Retinal pigment epithelial cell (primary cell): ENCODE measurements at places on chromosomes 2 and 18.
A peak's percentile ranks its signal among the peaks of the same experiment; 100 is the strongest.

- DNase-seq, result no peak
Measured at GRCh38 chr18:75473316-75473715, 45.8 kb upstream of the SMIM21 start.

GRCh38 chr18:74918276-74918790 is 290.6 kb downstream of the PTGR3 start:
- DNase-seq, result no peak

- DNase-seq, result no peak
Measured at GRCh38 chr2:39881494-39881893, 102.4 kb upstream of the THUMPD2 start.

- no peak for DNase-seq
Measured at GRCh38 chr2:226780431-226780830, 19.2 kb downstream of the IRS1 start.

GRCh38 chr18:10131081-10131459 is 217.3 kb downstream of the VAPA start:
- DNase-seq, result no peak

DNA sequence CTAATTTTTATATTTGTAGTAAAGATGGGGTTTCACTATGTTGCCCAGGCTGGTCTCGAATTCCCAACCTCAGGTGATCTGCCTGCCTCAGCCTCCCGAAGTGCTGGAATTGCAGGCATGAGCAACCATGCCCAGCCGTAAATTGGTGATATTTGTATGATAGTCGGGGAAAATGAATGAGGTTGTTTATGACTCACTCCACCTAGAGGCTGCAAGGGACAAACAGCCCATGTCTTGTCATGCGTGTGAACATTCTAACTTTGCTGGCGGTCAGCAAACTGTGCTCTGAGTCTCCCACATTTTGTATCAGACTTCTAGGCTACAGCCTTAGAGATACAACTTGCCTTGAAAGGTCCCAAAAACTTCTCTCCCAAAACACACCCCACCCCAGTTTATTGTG is 133.5 kb upstream of the DTNA start:
- no peak for DNase-seq

DNA sequence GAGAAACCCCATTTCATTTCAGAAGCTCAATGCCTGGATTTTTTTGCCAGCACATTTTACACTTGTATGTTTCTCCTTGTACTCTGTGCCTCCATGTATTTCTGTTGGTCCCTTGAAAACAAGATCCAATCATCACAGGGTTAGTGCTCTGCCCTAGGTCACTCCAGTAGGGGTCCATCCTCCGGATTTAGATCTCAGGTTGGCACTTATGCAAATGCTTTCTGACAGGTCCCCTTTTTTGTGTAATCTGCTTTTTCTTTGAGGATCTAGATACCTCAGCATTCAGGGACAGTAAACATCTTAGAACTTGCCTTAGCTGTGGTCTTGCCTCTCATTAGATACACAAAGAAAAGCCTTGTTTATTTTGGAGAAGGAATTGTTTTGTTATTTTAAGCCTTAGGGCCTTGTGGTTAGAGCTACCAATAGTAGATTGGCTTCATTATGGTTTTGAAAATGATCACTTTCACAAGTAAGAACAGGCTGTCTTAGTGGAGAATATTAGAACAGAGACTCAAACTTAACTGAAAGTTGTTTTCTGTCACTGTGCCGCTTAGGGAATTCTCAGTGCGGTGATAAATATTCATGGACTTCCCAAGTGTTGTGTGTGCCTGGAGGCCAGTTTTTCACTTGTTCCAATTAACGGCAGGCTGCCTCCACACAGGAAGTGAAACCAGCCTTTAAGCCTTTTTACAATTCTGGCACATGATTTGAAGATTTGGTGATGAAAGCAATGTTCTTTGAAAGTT is 7.8 kb downstream of the MERTK start:
- DNase-seq, result no peak

DNA sequence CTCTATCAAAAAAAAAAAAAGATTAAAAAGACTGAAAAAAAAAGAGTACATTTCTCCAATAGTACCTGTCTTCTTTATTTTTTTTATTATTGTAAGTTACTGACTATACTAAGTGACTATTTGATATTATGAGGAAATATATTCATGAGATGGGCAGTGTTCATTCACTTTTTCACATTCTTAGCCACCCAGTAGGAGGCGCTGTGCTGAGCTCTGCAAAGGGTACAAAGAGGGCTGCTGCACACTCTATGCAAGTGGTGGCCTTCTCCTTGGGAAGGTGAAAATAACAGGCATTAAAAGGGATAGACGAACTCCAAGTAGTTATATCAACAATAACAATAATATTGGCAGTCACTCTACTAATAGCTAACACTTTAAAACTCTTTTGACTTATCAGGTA is 1034.9 kb upstream of the FANCL start:
- DNase-seq, result no peak

GRCh38 chr2:14536976-14537375 is 95.5 kb upstream of the LRATD1 start:
- no peak for DNase-seq

GRCh38 chr2:240350696-240351087 is 84.8 kb upstream of the GPC1 start:
- DNase-seq, result no peak

DNA sequence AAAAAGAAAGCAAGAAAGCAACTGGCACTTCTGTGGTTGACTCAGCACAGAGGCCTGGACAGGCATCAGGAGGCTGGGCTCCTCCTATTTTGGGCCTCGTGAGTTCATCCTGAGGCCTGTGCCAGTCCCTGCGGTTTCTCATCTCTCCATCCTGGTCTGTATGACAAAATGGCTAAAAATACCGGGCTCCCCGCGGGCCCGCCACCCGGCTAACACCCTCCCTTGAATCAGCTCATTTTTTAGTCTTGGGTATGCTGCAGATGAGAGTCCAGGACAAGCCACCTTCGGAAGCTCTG is 62.3 kb upstream of the YWHAQ start:
- peak; percentile 46 for DNase-seq

GRCh38 chr2:73868204-73868978 is 24.4 kb upstream of the ACTG2 start:
- DNase-seq, result no peak

DNA sequence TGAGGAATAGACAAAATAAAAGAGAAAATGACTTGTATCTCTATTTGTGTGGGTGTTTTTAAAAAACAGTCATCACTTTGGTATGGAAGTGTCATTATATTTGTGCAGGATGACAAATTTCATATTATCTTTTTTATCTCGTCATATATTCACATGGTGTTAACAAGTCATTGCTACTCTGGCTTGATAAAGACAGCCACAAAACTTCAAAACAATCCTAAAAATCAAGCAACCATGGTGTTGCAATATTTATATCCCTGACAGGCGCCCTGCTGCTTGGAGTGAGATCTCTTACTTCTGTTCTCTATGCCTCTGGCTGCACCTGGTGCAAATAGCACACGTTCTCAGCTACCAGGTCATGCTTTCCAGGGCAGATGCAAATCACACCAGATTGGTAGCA is 278.0 kb upstream of the EPHA4 start:
- no peak for DNase-seq

- no peak for DNase-seq
Measured at GRCh38 chr2:68366083-68366560, 1.0 kb downstream of the PLEK start.

- no peak for DNase-seq
Measured at GRCh38 chr2:46489423-46490174, 10.2 kb downstream of the TMEM247 start.
